ENCODE measurements at places on chromosomes 3 and 15.

DNA sequence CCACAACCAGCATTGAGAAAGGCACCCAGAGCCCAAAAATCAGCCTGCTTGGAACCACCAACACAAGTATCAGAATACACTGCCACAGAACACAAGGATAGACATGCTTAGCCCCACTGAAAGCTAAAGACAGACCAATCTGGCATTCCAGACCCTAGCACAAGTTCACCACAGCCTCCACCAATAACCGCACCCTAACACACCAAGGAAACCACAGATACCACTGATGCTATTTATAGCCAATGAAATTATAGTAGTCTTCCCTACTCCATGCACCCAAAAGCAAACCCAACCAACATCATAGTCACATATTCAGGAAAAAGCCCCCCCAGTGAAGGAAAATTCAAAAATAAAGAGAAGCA is 83.9 kb upstream of the STT3B start:
- DNase-seq, result no peak

DNA sequence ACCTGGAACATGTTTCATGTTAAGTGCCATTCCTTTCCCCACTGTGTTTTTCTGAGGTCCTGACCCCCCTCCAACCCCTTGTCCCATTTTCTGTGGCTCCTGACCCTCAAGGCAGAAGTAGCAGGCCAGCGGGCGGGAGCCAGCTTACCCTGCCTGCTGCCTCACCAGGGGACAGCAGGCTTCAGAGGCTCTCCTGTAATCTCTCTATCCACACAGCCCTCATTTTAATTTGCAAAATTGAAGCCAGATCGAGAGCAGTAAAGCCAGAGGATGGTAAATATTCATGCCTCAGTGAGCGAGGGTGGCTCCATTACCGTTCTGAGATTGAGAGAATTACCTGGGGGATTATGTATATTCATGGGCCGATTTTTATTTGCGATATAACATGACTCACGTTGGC is 147.6 kb downstream of the DNAJB8 start:
- no peak for DNase-seq

GRCh38 chr15:96893159-96893906 is 562.8 kb downstream of the NR2F2 start:
- DNase-seq, result no peak

GRCh38 chr3:117278424-117279190 is 569.0 kb downstream of the TUSC7 start:
- DNase-seq, result no peak

DNA sequence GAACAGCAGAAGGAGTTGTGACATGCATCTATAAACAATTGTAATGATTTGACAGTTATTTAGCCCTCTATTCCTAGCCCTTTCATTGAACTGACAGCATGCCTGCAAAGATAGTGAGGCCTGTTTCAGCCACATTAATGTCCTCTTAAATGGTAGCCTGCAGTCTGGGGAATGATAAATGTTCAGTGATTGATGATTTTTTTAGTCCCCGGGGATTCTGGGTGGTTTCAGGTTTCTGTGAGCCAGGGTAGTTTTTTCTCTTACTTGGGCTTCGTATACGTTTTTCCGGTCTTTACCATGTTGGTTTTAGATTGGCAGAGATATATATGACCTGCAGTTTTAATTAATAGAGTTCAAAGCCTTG is 172.0 kb downstream of the TCF12 start:
- no peak for DNase-seq

DNA sequence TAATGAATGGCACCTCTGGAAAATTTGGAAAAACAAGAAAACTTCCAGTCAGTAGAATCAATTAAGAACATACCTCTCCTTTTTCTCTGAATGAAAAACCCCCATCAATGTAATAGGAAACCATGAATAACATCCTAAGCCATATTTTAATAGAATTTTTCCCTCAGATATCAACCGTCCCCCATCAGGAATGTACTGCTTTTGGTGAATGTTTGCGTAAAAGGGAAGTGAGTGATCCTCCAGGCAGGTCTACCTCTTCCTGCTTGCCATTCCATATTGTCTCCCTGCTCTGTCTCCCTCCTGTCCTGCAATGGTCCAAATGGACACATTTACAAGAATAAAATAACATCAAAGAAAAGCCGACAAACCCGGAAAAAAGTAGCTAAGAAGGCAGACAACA is 30.8 kb downstream of the LAMP3 start:
- DNase-seq, result no peak

- no peak for DNase-seq
These were observed 172.8 kb upstream of the HES1 start for GRCh38 chr3:193962986-193963685.

DNA sequence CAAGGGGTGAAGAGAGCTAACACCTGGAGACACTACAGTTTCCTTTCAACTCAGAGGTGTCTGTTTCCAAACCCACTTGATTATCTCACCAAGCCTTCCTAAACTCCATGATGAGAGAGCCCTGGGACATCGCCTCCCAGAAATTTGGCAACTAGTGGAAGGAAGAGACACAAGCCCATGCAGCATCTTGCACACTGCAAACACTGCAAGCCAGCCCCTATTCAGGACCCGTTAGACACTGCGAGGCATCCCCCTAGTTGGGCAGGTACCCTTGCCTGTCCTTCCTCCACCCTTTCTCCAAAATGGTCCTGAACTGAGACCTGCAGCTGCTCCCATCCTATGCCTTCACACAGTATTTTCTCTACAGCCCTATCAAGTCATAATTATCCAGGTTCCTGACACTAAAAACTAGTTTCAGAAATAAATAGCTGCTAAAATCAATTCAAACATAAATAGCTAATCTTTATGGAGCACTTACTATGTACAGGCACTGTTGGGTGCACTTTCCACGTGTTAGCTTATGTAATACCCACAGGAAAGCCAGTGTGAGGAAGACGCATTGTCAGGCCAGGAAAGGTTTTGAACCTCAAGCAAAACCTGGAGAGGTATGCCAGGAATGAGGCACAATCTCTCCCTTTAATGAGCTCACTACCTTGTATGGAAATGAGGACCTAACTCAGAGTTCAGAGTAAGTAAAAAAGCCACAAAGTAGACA is 2.8 kb downstream of the MAGI1 start:
- DNase-seq, result no peak

- DNase-seq, result no peak
These were observed 81.3 kb downstream of the SMAD6 start for GRCh38 chr15:66783314-66783713.

DNA sequence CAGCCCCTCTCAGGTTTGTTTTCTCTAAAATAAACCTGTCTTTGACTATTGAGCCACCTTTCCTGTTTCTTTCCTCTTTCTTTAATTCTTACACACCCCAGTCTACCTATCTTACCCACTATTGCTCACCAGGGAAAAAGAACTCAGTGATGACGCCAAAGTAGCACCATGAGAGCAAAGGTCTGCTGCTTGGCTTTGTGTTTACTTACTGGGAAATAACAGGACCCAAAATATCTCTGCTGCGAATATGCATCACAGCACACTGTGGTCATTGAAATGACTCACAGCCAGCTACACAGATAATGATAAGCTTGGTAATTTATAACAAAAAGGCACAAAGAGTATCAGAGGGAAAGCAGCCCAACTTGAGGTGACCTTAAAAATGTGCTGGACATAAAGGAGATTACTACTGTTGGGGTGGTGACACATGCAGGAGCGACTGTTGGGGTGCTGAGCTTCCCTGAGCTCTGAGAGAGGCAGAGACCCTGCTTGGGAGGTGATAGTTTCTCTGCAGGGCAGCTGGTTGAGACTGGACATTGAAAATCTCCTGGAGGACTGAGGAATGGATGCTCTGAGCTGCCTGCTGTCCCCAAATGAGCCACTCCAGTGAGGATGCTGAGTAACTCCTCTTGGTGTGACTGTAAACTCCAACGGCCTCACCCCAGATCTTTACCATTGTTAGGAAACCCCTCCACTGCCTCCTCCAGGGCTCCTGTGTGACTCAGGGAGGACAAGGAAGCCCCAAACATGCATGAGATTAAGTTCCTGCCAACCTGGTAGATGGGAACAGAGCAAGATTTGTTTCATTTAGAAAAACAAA is 14.5 kb downstream of the EFCAB12 start:
- DNase-seq, result no peak

DNA sequence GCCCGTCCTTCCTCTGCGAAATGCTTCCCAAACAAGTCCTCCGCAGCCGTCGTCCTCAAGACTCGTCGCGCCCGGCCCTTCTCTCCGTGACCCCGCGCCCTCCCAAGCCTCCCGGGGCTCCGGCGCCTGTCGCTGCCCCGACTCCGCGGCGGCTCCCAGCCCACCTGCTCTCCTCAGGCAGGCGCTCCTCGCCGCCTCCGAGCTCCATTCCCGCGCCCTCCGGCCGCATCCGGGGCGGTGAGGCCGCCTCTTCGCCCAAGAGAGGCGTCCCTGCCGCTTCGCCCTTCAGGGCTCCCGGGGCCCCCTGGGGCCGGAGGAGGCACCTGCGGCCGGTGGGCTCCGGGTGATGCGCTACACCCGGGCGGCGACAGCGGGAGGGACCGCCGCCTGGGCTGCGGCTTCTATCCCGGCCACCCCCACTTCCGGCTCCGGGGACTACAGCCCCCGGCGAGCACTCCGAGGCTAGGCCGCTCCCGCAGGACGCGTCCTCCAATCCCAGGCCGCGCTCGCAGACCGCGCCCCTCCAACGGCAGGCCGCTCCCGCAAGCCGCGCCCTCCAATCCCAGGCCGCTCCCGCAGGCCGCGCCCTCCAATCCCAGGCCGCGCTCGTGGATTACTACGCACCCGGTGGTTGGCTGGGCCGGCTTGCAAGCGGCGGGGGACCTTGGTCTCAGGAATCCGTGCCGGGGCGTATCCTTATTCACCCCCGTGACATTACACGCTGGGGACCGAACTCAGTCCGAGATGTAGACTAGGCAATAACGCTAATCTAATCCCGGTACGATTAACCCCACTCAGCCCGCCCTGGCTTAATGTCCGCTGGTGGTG is at the start of gene RUBCN:
TSS of gene RUBCN (minus strand) at position 414 of the 828 bp plus-strand sequence. CDS start at position 229, 185 bp downstream.
- peak; percentile 89 for DNase-seq

DNA sequence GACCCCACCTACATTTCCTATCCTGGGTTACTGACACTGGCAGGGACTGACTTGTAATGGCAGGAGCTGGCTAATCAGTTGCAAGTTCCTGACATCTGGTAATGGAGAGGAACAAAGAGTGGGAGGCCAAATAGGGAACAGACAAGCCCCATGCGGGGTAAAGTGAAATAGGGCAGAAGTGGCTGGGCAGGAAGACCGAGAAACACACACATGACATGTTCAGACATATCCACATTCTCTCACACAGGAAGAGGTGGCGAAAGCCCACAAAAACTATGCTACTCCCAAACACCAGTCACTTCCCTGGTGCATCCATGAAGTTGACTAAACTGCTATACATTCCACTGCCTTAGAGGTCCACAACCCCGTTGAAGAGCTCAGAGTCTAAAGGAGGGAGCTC is 394.1 kb upstream of the TBL1XR1 start:
- DNase-seq, result no peak

- DNase-seq, result no peak
These were observed 62.5 kb downstream of the LRRC49 start for GRCh38 chr15:70955151-70955550.

GRCh38 chr3:152193673-152194267 is 75.0 kb upstream of the MBNL1 start:
- no peak for DNase-seq

- no peak for DNase-seq
These were observed 61.3 kb upstream of the TAMM41 start for GRCh38 chr3:11907667-11908660.

DNA sequence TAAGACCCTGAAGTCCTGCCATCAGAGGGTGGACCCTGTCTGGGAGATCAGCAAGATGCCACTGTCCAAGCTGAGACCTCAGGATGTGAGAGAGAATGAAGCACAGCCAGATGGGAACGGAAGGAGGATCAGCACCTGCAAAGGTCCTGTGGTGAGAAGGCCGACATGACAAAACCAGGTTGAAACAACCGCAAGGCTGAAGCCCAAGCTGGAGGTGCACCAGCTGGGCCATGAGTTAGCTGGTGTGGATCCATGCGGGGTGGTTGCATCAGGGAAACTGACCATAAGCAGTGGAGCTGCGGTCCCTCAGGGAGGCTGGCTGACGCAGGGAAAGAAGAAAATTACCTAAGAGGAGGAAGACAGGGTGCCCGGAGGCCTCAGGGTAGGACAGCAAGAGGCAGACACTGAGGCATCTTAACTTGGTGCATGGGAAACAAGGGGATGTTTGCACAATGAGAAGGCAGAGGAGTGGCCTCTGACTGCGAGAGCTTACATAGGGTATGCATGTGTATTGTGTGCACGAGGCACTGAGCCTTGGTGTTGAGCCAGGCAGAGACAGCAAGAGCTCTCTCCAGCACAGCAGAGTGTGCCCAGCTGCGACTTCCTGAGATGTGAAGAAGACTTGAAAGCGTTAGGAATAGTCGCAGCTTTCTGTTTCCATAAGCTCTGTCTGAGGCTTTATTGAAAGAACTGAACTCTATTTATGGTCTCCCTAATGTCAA is 497.7 kb downstream of the OCA2 start:
- DNase-seq, result no peak

GRCh38 chr3:13433912-13434311 is 13.8 kb upstream of the NUP210 start:
- no peak for DNase-seq

DNA sequence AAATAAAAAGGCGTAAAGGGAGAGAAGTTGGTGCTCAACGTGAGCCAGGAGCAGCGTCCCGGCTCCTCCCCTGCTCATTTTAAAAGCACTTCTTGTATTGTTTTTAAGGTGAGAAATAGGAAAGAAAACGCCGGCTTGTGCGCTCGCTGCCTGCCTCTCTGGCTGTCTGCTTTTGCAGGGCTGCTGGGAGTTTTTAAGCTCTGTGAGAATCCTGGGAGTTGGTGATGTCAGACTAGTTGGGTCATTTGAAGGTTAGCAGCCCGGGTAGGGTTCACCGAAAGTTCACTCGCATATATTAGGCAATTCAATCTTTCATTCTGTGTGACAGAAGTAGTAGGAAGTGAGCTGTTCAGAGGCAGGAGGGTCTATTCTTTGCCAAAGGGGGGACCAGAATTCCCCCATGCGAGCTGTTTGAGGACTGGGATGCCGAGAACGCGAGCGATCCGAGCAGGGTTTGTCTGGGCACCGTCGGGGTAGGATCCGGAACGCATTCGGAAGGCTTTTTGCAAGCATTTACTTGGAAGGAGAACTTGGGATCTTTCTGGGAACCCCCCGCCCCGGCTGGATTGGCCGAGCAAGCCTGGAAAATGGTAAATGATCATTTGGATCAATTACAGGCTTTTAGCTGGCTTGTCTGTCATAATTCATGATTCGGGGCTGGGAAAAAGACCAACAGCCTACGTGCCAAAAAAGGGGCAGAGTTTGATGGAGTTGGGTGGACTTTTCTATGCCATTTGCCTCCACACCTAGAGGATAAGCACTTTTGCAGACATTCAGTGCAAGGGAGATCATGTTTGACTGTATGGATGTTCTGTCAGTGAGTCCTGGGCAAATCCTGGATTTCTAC is at the start of gene RARB:
TSS of gene RARB (plus strand) at position 322 of the 847 bp plus-strand sequence. CDS start at position 791, 469 bp downstream.
- no peak for DNase-seq

DNA sequence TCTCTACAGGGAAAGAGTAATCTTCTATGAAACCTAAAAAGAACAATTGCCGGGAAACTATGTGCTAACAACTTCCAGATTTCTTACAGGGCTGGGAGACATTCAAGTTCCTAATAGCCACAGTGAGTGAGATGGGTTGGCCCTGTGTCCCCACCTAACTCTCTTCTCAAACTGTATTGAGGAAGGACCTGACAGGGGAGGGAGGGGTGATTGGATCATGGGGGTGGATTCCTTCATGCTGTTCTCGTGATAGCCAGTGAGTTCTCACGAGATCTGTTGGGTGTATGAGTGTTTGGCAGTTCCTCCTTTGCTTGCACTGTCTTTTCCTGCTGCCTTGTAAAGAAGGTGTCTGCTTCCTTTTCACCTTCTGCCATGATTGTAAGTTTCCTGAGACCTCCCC is 958.7 kb downstream of the AGBL1 start:
- no peak for DNase-seq

Data from activated CD4-positive, alpha-beta T cell treated with anti-CD3 and anti-CD28 coated beads, Interleukin-2, amount 50 U/mL, for 24 hours (primary cell).